ENCODE measurements at places on chromosomes 5 and 9.

- no peaks in the 10 kb centered on the region for H3K4me1 ChIP-seq
- H3K27me3 ChIP-seq: peaks cover 3% of the 10 kb centered on the region
- H3K27ac ChIP-seq: no peak overlapping the region
- H3K36me3 ChIP-seq: no peaks in the 10 kb centered on the region
- DNase-seq: no peak
These were observed 15.1 kb upstream of the CXCL14 start for GRCh38 chr5:135593886-135594285.

GRCh38 chr5:109191153-109191558 lies 218.6 kb downstream of the PJA2 start:
- H3K4me3 ChIP-seq: no peak overlapping the region
- no peaks in the 10 kb centered on the region for H3K27me3 ChIP-seq
- peaks cover 4% of the 10 kb centered on the region for H3K36me3 ChIP-seq
- H3K4me1 ChIP-seq: peaks cover 15% of the 10 kb centered on the region

- H3K27ac ChIP-seq: no peak overlapping the region
- no peak overlapping the region for H3K4me3 ChIP-seq
- H3K27me3 ChIP-seq: no peaks in the 10 kb centered on the region
- no peak for DNase-seq
- peaks cover 5% of the 10 kb centered on the region for H3K4me1 ChIP-seq
These were observed 240.2 kb upstream of the SEMA6A start for GRCh38 chr5:116814626-116815385.

DNA sequence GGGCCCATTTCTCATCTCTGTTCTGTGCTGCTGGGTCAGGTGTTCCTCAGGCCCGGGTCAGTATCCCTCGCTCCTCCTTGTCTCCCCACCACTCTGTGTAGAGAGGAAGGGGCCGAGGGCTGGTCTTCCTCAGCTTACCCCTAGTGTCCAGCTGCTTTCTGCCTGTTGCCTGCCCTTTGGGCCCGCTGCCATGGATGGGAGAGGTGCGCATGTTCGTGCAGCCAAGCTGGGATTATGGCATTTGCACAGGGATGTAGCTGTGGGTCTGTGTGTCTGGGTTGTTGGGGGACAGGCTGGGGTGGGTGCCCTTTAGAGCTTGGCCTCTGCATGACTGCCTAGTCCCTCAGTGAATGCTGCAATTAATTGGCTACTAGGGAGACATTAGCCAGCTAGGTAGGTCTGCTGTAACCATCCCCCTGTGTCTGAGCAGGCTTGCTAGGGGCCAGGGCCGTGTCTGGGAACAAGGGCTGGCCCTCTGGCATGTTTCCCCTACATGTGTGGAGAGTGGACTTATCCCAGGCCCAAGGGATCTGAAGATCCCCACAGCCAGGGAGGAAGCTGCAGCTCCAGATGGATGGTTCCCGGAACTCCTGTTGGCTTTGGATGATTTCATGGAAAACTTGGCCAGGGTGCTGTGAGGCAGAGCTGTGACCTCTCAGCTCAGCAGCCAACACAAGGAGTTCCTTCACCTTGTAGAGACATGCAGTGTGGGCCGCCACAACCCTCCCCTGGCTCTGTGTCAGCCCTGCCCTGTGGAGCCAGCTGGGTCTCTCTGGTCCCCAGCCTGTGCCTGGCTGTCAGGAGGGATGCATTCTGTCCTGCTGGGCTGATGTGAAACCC lies 161.9 kb downstream of the MACROH2A1 start:
- H3K4me1 ChIP-seq: peaks cover 4% of the 10 kb centered on the region
- DNase-seq: no peak
- peaks cover 63% of the 10 kb centered on the region for H3K27me3 ChIP-seq
- no peak overlapping the region for H3K4me3 ChIP-seq
- H3K36me3 ChIP-seq: no peaks in the 10 kb centered on the region
